ENCODE measurements at places on chromosomes 6 and 20. TPM values are rescaled to one million over a fixed set of nuclear protein-coding genes. Genes with fewer than 3 reads are reported as not detected.

The GJA1 gene
- total RNA-seq, result 13.6 TPM

The ELOVL4 gene
- total RNA-seq, result not detected

The PLCG1 gene
- total RNA-seq, result 106 TPM

The ZBP1 gene
- total RNA-seq, result not detected

The CDH4 gene
- 0.37 TPM for total RNA-seq

The TRIM31 gene
- not detected for total RNA-seq

The GSTA2 gene
- total RNA-seq, result 0.89 TPM

The RRAGD gene
- 1.7 TPM for total RNA-seq

The DACT2 gene
- not detected for total RNA-seq

The LPA gene
- not detected for total RNA-seq

The CCDC170 gene
- 0.72 TPM for total RNA-seq

DNA sequence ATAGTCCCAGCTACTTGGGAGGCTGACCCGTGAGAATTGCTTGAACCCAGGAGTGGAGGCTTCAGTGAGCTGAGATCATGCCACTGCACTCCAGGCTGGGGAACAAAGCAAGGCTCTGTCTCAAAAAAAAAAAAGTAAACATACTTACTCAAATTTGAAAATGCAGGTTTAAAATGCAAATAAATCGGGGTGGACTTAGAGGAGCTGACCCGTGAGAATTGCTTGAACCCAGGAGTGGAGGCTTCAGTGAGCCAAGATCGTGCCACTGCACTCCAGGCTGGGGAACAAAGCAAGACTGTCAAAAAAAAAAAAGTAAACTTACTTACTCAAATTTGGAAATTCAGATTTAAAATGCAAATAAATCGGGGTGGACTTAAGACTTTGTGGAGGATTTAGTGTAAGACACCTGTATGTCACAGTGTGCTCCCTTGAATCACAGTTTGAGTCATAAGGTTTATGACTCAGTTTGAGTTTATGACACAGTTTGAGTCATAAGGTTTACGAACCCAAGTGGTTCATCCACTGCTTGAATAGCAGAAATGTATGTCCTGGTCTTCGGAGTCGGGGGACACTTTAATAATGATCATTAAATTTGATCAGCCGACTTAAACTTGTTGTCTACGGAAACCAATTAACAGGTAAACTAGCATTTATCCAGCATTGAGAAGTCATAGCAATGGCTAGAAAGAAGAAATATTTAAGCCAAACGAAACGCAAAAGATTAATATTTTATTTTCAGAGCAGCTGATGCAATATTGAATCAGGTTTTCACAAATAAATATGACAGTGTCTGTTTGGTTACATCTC, 6.8 kb upstream of the MRPS10 start:
- H3K4me1 ChIP-seq, result peaks cover 22% of the 10 kb centered on the region
- no peak overlapping the region for H3K27ac ChIP-seq
- no peaks in the 10 kb centered on the region for H3K27me3 ChIP-seq
- H3K36me3 ChIP-seq, result peaks cover 21% of the 10 kb centered on the region
- DNase-seq, result no peak
- no peak overlapping the region for H3K4me3 ChIP-seq

DNA sequence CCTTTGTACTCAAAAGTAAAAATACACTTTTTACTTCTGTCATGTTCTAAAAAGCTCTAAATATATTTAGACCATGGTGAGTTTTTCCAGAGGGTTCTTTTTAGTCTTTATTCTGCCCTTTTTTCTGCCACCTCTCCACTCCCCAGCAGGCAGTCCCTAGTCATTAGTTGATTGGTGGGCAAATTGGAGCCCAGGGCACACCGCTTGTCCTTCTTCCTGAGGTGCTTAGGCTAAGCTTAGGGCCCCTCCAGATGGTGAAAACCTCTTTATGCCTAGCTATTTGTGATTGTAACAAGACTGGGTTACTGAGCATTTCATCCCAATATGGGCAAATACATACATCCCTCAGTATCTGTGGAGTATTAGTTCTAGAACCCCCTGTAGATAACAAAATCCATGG, 6.2 kb downstream of the TREML1 start:
- no peaks in the 10 kb centered on the region for H3K27me3 ChIP-seq
- DNase-seq, result no peak
- peaks cover 14% of the 10 kb centered on the region for H3K36me3 ChIP-seq
- H3K4me3 ChIP-seq, result no peak overlapping the region
- H3K4me1 ChIP-seq, result no peaks in the 10 kb centered on the region

GRCh38 chr6:115838763-115839401, 221.8 kb downstream of the FRK start:
- H3K4me1 ChIP-seq, result no peaks in the 10 kb centered on the region
- H3K4me3 ChIP-seq, result no peak overlapping the region
- DNase-seq, result peak; percentile 37

- H3K4me3 ChIP-seq, result no peak overlapping the region
- H3K27ac ChIP-seq, result no peak overlapping the region
- peaks cover 42% of the 10 kb centered on the region for H3K36me3 ChIP-seq
- no peak for DNase-seq
- no peaks in the 10 kb centered on the region for H3K27me3 ChIP-seq
- no peaks in the 10 kb centered on the region for H3K4me1 ChIP-seq
Measured at GRCh38 chr6:166317261-166318212, 9.3 kb upstream of the PRR18 start.

GRCh38 chr6:125067552-125067951, 86.0 kb upstream of the TPD52L1 start:
- H3K27ac ChIP-seq, result no peak overlapping the region
- no peak overlapping the region for H3K4me3 ChIP-seq
- no peaks in the 10 kb centered on the region for H3K4me1 ChIP-seq
- no peaks in the 10 kb centered on the region for H3K36me3 ChIP-seq
- DNase-seq, result no peak
- no peaks in the 10 kb centered on the region for H3K27me3 ChIP-seq

GRCh38 chr6:53300656-53301551, 47.8 kb downstream of the ELOVL5 start:
- DNase-seq, result no peak
- H3K36me3 ChIP-seq, result no peaks in the 10 kb centered on the region

DNA sequence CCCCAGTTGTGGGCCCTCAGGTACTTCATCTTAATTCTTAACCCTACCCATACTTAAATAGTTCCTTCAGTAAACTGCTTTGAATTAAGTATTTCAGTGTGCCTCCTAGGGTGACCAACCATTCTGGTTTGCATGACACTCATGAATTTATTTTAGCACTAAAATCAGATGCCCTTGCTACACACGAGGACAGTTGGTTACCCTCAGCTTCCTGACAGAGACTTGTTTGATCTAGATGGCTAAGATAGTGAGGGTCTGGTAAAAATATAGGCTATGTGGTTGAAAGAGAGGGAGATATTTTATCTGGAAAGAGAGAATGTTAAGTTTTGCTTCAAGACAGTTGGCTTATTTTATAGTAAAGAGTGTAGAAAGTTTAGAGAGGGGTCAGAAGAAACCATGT, 10.6 kb downstream of the PGK2 start:
- H3K27ac ChIP-seq, result no peak overlapping the region
- no peak for DNase-seq
- no peak overlapping the region for H3K4me3 ChIP-seq
- H3K27me3 ChIP-seq, result no peaks in the 10 kb centered on the region
- H3K36me3 ChIP-seq, result no peaks in the 10 kb centered on the region
- H3K4me1 ChIP-seq, result no peaks in the 10 kb centered on the region

DNA sequence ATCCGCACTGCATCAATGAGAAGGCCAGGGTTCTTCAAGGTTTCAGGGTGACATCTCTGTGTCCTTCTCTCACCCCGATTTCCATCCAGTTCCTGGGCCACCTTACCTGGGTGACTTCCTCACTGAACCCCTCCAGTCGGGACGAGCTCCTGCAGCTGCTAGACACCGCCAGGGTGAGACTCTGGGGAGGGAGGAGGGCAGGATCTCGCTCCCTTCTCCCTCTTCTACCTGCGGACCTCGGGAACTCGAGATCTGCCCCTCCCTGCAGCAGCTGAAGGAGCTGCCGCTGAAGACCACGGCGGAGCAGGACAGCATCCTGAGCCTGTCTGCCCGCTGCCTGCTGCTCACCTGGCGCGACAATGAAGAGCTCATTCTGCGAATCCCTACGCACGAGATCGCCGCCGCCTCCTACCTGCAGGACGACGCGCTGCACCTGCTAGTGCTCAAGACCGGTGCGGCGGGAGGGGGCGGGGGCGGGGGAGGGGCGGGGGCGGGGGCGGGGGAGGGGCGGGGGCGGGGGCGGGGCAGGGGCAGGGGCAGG, 7.5 kb downstream of the CCM2L start:
- H3K36me3 ChIP-seq, result no peaks in the 10 kb centered on the region
- H3K4me1 ChIP-seq, result peaks cover 21% of the 10 kb centered on the region
- H3K27me3 ChIP-seq, result peaks cover 85% of the 10 kb centered on the region

DNA sequence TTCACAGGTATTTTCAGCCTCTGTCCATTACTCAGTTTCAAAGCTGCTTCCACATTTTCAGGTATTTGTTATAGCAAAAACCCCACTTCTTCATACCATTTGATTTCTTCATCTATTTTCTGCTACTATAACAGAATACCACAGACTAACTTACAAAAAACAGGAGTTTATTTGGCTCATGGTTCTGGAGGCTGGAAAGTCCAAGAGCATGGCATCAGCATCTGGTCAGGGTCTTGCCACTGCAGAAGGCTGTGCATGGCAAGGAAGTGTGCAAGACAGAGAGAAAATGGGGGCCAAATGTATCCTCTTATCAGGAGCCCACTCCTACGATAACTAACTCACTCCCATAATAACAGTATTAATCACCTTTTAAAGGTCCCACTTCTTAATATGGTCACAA, 82.8 kb upstream of the FOXA2 start:
- H3K27ac ChIP-seq, result no peak overlapping the region
- H3K4me3 ChIP-seq, result no peak overlapping the region
- no peaks in the 10 kb centered on the region for H3K4me1 ChIP-seq
- no peaks in the 10 kb centered on the region for H3K36me3 ChIP-seq
- H3K27me3 ChIP-seq, result no peaks in the 10 kb centered on the region

GRCh38 chr6:36682328-36683144, 4.0 kb downstream of the CDKN1A start:
- DNase-seq, result peak; percentile 89
- peaks cover 68% of the 10 kb centered on the region for H3K4me1 ChIP-seq
- peak overlapping the region; percentile 18 for H3K4me3 ChIP-seq
- H3K36me3 ChIP-seq, result peaks cover 40% of the 10 kb centered on the region
- H3K27me3 ChIP-seq, result no peaks in the 10 kb centered on the region
- peak overlapping the region; percentile 65 for H3K27ac ChIP-seq

GRCh38 chr6:67768972-67769371, 866.1 kb upstream of the ADGRB3 start:
- no peak for DNase-seq
- no peaks in the 10 kb centered on the region for H3K27me3 ChIP-seq
- H3K4me3 ChIP-seq, result no peak overlapping the region
- no peak overlapping the region for H3K27ac ChIP-seq
- no peaks in the 10 kb centered on the region for H3K36me3 ChIP-seq
- no peaks in the 10 kb centered on the region for H3K4me1 ChIP-seq

DNA sequence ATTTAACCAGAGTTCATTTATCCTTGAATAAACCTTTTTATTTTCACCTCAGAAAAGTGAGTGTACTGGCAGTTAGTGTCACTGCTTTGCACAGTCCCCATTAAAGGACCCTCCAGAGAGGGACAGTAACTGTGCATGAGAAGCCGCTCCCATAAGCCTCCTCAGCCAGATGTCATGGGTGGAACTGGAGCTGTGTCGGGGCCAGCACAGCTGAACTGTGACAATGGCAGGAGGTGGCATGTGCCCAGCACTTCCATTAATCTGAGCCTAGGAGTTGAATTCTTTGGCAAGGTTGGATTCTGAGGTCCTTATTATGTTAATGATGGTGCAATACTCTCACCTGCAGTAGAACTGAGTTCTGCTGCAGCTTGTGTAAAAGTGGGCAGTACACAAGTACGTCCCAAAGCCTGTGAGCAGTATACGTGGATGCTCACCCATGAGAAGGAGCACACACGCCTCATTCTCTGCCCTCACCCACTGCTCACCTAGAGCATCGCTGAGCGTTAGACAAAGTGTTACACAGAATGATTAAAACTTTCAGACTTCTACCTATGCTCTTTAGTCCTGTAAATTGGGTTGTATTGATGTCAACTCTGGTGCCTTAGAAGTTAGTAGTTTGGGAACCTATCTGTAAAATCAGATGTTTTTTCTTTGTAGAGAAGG, 11.9 kb upstream of the CSE1L start:
- peaks cover 38% of the 10 kb centered on the region for H3K36me3 ChIP-seq
- H3K27ac ChIP-seq, result no peak overlapping the region
- H3K4me1 ChIP-seq, result no peaks in the 10 kb centered on the region
- H3K4me3 ChIP-seq, result no peak overlapping the region

GRCh38 chr6:135176464-135176863, 4.6 kb upstream of the MYB start:
- no peak for DNase-seq
- H3K4me3 ChIP-seq, result no peak overlapping the region
- H3K27me3 ChIP-seq, result no peaks in the 10 kb centered on the region
- peaks cover 10% of the 10 kb centered on the region for H3K4me1 ChIP-seq
- H3K27ac ChIP-seq, result no peak overlapping the region
- no peaks in the 10 kb centered on the region for H3K36me3 ChIP-seq

DNA sequence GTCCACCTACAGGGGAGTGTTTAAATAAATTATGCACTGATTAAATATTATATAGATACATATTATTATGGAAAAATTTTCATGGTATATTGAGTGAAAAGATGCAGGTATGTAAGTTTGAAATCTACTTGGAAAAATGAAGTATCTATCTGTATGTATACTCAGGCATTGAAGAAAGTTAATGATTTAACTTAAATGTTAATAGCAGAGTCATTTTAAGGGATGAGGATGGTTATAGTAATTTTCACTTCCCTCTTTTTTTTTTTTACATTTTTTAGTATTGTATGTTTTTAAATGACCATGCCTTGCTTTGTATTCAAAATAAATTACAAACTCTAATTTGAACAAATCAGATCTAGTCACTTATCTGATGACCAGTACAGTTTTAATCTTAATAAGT, 43.2 kb upstream of the NOTCH4 start:
- H3K27me3 ChIP-seq, result no peaks in the 10 kb centered on the region
- no peak overlapping the region for H3K4me3 ChIP-seq

GRCh38 chr6:6825193-6825784, 236.8 kb downstream of the LY86 start:
- no peaks in the 10 kb centered on the region for H3K36me3 ChIP-seq
- no peak overlapping the region for H3K4me3 ChIP-seq
- no peaks in the 10 kb centered on the region for H3K27me3 ChIP-seq
- no peak overlapping the region for H3K27ac ChIP-seq

DNA sequence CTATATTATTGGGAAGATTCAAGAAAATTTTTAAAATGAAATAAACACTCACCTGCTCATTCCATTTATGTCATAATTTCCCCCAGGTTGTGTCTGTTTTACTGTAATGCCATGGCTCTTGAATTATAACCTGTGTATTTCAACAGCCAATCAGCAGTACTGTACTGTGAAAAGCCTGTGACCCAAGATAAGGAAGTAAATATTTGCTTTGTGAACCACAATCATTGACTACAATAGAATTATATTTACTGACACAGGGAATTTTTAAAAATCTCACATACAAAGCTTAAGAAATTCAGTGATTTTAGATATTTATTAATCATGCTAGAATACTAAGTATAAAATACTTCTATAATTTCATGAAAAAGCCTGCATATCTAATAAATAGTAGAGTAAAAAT, 6.0 kb downstream of the RGS17 start:
- no peak overlapping the region for H3K4me3 ChIP-seq
- H3K27me3 ChIP-seq, result peaks cover 9% of the 10 kb centered on the region
- no peaks in the 10 kb centered on the region for H3K36me3 ChIP-seq
- DNase-seq, result no peak

Measured in stomach (tissue), 19 donors.